ENCODE measurements at places on chromosomes 2 and 18.

GRCh38 chr2:135586148-135586547, 54.9 kb downstream of the R3HDM1 start:
- no peak for DNase-seq

DNA sequence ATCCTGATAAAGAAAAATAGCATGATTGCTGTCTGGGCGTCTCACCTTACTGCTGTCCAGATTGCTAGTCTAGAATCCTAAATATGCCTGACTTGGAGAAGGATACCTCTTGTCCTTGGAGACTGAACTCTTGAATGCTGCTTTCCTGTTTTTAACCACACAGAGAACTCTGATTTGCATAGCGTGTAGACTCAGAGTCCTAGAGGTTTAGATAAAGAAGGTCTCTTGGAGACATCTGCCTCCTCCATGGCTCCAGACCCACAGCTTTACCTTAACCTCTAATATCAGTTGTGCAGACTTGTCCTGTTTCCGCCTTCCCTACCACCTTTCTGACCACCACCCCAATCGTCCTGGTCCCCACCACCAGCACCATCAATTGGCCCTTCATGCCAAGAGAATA, 292.6 kb upstream of the CYRIA start:
- no peak for DNase-seq

DNA sequence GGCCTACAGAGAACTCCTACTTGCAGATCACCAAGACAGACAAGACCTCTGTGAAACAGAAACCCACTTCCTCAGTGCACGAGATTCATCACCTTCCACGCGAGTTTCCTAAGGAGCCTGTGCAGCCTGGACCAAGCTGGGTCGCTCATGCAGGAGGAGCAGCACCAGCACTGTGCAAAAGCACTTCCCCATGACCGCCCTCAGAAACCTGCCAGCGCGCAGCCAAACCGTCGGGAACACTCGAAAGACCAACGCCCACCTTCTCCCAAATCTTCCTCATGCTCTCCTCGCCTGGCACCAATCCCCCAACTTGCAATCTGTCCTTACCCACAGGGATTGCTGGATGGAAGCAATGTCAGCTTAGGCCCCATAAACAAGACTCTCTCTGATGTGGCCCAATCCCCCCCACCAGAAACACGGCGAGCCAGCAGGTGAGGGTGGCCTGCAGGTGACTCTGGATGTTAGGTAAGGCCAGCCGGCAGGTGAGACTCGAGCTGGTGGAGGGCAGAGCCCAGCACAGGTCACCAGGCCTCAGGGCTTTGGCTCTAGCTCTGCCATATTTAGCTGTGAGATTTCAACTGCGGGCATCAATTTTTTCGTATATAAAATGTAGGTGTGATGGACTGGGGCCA, 69.4 kb downstream of the PXDN start:
- no peak for DNase-seq

GRCh38 chr2:108257757-108258331, 18.1 kb downstream of the SULT1C3 start:
- no peak for DNase-seq

- no peak for DNase-seq
Observed at GRCh38 chr2:239269173-239269885, 131.5 kb downstream of the HDAC4 start.

- no peak for DNase-seq
Observed at GRCh38 chr2:159153063-159153462, 133.4 kb downstream of the WDSUB1 start.

DNA sequence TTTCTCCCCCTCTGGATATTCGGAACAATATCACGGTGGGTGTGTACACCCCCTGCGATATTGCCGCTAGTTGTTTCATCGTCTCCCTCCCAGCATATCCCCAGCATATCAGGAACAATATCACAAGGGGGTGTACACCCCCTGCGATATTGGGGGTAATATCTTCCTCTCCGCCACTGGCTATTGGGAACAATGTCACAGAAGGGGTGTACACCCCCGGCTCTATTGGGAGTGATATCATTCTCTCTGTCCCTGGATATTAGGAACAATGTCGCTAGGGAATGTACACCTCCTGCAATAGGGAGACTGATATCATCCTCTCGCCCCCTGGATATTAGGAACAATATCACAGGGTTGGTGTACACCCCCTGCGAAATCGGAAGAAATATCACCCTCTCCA, 1932.0 kb downstream of the SUCLG1 start:
- no peak for DNase-seq

DNA sequence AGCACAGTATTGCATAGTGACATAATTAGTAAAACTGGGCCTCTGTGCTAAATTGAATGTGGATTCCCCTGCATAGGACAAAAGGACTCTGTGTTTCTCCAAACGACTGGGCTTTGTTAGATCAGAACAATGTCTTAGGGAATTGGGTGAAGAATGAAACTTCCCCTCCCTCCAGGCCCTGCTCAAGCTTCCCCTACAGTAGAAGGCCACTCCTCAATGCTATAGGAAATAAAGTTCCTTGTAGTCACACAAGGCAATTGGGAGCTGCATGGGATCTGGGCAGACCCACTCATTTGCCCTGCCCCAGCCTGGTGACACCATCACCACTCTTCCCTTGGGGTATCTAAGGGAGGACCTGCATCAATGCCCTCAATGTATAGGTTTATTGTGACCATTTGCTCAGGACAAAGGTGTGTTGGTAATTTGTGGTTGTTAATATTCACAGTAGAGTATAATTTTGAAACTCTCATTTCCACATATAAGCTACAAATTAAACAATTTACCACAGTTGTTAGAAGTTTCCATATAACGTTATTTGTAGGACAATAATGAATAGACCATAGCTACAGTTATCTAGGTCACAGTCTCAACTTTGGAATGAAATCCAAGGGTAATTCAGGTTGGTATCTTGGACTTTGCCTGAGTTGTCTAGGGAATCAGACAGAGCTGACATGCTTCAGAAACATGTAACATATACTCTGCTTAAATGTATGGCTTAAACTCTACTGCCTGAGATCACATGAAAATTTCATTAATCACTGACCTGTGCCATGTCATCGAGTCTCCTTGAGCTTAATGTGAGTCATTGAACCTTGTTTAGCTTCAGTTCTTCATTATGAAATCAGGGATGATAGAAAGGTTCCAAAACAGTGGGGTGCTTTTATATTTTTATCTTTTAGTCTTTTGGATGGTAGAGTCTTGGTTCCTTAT, 64.8 kb upstream of the DARS1 start:
- no peak for DNase-seq

GRCh38 chr2:3644891-3645605, 13.0 kb upstream of the ALLC start:
- DNase-seq: no peak

- DNase-seq: no peak
Observed at GRCh38 chr2:33033606-33034081, 86.9 kb downstream of the LTBP1 start.

GRCh38 chr2:95013726-95014125, 11.8 kb upstream of the MAL start:
- DNase-seq: no peak

DNA sequence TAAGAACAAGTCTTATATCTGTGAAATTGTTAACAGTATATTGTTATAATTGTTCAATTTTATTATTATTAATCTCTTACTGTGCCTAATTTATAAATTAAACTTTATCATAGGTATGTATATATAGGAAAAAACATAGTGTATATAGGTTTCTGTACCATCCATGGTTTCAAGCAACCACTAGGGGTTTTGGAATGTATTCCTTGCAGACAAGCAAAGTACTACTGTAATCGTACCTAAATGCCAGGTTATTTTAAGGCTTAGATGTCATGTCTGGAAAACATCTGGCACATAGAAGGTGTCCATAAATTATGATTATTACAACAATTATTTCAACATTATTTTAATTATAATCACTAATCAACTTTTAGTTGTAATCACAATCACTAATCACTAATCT, 8.4 kb downstream of the ITSN2 start:
- no peak for DNase-seq

- no peak for DNase-seq
Observed at GRCh38 chr2:239916205-239917124, 108.7 kb downstream of the NDUFA10 start.

GRCh38 chr2:41668529-41668928, 379.3 kb upstream of the PKDCC start:
- DNase-seq: no peak

- DNase-seq: no peak
Observed at GRCh38 chr2:205767617-205768016, 85.3 kb downstream of the NRP2 start.

DNA sequence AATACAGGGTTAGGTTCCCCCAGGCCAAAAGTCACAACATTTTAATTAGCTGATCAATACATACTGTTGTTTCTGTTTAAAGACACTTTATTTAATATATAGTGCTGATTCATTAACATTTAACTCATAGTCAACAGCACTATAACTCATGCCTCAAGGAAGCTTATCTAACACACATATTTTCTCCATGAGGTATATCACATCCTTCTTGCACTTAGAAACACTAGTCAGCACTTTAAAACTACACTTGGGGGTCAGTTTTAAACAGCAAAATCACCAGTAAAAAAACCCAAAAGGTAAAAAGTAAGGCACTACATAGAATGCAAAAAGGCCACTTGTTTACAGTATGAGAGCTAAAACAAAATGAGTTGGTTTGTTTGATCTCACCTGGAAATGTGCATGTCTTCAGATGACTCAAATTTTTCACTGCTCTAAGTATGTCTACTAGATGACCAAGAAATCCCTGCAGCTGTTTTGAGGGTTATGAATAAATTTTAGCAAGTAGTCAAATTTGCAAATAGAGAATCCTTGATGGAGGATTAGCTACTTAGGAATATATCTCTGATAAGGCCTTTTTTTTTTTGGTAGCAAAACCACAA, 54.1 kb upstream of the EPB41L5 start:
- DNase-seq: no peak
